Hepatic stellate cell (primary cell): ENCODE measurements at places on chromosomes 2 and 18.

DNA sequence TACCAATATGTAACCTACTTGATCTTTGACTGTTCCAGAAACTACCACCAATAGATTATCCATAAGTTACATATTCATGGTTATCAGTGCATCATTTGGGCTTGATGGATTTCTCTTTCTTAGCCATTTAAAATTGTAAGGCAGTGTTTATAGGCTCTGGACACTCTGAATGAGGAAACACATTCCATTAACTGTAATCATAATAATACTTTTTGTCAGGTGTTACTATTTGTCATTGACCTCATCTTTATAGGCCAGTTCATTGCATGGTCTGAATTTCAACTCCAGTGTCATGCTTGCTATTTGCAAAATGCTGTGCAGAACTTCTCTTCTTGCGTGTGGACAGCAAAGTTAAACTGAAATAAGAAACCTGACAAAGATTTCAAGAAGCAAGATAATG, 1340.2 kb upstream of the ZEB2 start:
- DNase-seq = no peak

DNA sequence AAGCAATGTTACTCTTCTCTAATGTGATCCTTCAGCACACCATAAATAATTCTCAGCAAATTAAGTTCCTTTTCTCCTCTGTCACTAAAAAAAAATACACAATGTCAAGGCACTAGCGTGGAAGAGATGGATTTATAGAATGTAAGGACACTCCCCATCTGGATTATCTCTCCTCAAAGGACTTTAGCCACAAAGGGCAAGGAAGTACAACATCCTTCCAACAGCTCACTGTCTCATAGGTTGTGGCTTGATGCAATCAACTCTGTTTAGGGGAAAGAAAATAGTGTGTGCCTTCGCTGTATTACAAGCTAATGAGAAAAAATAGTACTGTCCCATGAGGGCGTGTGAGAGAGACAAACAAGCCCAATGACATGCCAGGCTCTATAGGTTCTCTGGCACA, 129.1 kb upstream of the DNMT3A start:
- DNase-seq = no peak

DNA sequence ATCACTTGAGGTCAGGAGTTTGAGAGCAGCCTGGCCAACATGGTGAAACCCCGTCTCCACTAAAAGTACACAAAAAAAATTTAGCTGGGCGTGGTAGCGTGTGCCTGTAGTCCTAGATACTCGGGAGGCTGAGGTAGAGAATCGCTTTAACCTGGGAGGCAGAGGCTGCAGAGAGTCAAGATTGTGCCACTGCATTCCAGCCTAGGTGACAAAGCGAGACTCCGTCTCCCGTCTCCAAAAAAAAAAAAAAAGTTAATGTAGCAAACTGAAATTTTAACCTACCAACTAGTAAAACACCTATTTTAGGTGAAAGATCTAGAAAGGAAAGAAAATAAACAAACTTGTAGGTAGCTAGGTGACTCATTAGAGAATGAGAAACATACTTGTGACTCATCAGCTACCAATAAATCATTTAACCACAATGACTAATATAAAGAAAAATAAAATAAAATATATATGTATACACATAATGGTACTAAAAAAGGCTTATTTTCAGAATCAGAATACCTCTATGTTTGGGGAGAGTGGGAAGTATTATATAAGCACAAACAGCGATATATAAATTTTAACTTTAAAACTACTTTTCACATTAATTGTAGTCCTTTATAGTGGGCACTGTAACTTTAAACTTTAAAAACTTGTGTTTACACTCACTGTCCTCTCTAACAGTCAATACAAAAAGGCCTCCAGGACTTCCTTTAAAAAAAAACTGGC, 36.6 kb downstream of the DARS1 start:
- DNase-seq = peak; percentile 18

GRCh38 chr2:44786817-44787214, 154.7 kb upstream of the SIX3 start:
- no peak for DNase-seq

DNA sequence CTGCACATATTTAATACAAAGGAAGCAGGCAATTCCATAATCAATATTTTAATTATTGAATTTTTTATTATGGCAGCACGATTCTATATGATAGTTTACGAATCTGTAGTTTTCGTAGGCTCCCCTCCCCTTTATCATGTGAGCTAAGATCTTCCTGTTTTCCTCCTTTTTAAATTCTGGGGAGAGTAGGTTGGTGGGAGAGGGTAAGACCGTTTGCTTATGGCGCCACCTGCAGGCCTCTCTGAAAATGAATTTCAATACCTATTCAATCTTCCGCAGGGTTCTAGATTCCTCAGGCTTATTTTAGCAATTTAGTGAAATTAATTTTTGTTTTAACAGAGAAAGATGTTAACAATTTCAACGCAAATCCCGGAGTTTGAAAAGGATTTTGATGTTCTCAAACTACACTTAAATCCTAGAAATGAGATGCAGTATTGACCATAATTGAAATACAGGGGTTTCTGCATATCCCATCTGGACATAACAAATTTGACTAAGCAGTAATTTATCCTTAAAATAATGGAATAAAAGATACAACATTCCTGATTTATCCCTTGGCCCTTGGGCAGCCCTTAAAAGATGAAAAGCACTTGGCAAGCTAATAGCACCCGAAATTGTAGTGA, 12.8 kb upstream of the GBX2 start:
- DNase-seq = peak; percentile 87

DNA sequence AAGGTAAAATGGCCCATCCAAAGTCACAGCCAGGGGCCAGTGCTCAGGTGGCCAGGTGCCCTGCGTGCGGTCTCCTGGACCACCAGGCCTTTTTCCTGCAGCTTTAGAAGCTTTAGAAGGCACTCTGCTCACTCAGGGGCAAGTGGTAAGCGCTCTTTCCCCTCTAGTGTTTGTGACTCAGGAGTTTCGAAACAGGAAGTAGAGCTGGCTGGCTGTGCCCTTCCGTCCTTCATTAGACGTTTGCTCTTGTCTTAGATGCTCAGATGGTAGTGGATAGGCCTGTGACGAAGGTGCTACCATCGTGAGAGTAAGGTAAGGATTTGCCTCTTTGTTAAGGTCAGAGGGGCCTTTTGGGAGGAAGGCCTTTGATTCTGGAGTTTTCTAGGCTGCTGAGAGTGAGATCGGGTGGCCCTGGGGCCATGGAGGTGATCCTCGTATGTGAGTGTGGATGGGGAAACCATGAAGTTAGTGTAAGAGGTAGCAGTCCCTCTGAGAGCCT, at the start of gene CASP8:
TSS of gene CASP8 (plus strand) at position 235 of the 499 bp plus-strand sequence. CDS start 5,951 bp downstream, outside the sequence.
- DNase-seq = no peak

DNA sequence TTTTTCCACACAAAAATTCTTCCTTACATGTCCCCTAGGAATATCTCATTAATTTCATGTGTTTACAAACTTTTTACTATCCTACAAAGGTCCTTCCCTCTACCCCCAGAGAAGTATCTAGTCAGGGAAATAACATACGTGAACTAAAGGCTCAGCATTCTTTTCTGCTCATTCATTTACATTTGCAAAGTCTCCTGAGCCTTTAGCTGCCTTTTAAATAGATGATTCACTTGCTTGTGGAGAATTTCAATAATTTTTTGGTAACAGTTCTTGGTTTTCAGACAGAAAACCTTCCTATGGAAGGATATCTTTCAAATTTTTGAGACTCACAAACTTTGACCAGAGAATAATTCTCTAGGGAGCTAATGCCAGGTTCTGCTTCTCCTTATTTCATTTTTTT, 81.5 kb upstream of the RMDN2 start:
- peak; percentile 53 for DNase-seq

DNA sequence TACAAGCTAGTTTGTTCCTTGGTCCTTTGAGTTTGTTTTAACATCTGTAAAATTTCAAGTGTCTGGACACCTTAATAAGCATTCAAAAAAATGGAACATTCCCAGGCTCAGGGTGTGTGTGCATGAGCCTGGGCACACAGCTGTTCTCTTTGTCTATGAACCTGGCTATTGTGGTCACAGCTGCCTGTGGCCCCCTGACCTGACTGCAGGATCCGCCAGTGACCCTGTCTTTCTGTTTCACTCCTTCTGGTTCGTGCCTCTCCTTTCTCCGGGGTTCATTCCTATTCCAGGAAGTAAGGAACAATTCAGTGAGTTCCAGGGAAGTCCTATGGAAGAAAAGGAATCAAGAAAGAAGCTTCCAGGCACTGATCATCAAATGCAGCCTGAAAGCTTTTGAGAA, 35.6 kb downstream of the VWA3B start:
- no peak for DNase-seq

- DNase-seq = no peak
Observed at GRCh38 chr2:20231598-20232026, 6.7 kb upstream of the SDC1 start.
